ENCODE measurements at places on chromosomes 5 and 9. TPM values are rescaled to one million over a fixed set of nuclear protein-coding genes. Genes with fewer than 3 reads are reported as not detected.

Gene CCL21
- total RNA-seq = not detected

Gene SPATA6L
- 2.4 TPM for total RNA-seq

Gene CCDC112
- 8.2 TPM for total RNA-seq

Gene ANKRD34B
- total RNA-seq = 0.18 TPM

Gene HTR4
- not detected for total RNA-seq

Gene CDC26
- total RNA-seq = 42.9 TPM

Gene RFESD
- 2.4 TPM for total RNA-seq

Gene OMD
- not detected for total RNA-seq

Gene CARD9
- total RNA-seq = 0.53 TPM

Gene SPATA31A3
- total RNA-seq = not detected

Gene IL7R
- total RNA-seq = 0.46 TPM

Gene TCERG1
- 48.0 TPM for total RNA-seq

Gene GRXCR2
- not detected for total RNA-seq

Gene CCNJL
- 13.6 TPM for total RNA-seq

Gene NXNL2
- 0.31 TPM for total RNA-seq
